ENCODE measurements at places on chromosomes 3 and 15. TPM values are rescaled to one million over a fixed set of nuclear protein-coding genes. Genes with fewer than 3 reads are reported as not detected.

TNNC1 gene
- total RNA-seq, result 0.36 TPM

GRCh38 chr3:102741105-102741504 lies 306.3 kb downstream of the ZPLD1 start:
- DNase-seq, result no peak

LMAN1L gene
- total RNA-seq, result under 0.01 TPM

DNA sequence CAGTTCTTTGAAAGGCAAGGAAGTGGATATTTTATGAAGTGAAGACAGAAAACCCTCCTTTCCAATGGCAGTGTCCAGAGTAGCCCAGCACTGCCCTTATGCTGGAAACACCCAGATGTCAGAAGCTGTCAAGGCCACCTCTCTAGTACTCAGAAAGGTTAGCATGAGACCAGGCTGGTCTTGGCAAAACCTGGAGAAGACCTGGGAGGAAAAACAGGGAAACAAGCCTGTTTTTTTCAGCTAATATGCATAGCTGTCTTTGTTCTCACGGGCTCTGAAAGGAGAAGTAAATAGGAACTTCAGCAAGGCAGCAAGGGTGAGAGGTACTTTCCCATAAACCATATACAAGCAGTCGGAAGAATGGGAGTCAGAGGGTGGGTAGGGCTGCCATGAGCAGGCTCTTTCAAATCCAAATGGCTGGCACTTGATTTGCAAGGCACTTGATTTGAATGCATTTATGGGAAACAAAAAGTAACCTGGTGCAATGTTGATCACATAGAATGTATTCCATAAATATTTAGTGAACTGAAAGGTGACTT lies 55.8 kb downstream of the HEG1 start:
- DNase-seq, result no peak

GABRR3 gene
- total RNA-seq, result not detected

All from osteoblast (primary cell).